Hepatic stellate cell (primary cell): ENCODE measurements at places on chromosomes 4 and X.

- no peak for DNase-seq
Observed at GRCh38 chr4:53010318-53010717, 148.2 kb downstream of the RASL11B start.

GRCh38 chrX:31374786-31375185 lies 302.9 kb upstream of the FTHL17 start:
- no peak for DNase-seq

DNA sequence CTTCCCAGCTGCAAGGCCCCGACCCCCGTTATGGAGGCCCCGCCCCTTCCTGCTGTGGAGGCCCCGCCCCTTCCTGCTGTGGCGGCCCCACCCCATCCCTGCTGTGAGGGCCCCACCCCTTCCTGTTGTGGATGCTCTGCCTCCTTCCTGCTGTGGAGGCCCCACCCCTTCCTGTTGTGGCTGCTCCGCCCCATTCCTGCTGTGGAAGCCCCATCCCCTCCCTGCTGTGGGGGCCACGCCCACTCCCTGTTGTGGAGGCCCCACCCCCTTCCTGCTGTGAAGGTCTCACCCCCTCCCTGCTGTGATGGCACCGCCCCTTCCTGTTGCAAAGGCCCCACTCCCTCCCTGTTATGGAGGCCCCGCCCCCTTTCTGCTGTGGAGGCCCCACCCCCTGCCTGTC lies 104.9 kb upstream of the PSAPL1 start:
- no peak for DNase-seq

DNA sequence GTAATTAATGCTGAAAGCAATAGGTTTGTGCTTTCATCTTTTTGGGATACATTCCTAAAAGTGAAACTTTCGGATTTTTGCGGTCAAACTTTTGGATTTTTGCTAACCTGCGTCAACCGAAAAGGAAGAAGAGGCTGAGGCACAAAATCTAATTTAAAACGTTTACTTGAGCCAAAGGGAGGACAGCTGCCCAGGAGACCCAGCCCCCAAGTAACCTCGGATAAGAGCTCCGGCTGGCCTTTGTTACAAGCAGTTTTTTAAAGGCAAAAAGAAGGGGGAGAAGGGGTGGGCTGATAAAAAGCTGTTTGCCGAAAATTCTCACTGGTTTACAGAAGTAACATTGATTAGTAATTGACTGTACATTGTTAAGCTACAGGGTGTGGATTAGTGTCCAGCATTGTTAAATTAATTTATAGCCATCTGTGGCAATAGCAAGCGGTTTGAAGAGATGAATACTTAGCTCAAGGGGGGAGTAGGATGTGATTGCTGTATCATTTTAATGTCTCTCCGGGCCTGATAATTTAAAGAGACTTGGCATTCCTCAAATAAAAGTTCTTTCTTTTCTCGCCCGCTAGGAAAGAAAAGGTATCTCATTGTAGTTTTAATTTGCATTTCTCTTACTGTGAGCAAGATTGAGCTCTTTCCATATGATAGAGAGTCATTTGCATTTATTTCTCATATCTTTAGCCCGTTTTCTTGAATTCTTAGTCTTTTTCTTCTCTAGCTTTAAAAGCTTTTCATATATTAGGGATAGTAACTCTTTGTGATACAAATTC lies 59.1 kb upstream of the USP9X start:
- no peak for DNase-seq

DNA sequence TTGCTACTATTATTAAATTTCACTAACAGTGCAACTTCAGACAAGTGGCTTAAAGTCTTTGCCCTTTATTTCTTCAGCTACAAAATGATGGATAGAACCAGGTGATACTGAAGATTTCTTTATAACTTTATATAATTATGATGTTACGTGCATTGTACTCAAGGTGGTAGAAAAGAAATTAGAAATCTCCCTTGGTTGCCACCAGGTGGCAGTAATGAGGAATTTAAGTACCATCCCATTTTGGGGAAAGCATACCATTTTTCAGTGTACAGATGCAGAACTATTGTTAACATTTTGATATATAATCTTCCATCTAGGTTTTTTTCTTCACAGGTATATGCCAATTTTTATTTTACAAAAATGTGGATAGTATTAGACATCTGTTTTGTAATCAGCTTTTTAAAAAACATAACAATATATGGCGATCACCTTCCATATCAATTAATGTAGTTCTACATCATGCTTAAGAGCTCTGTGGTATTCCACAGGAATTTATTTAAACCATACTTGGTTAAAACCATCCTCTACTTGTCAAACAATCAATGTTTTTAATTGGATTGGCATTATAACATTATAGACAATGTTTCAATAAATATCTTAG lies 37.7 kb upstream of the RAB33B start:
- peak; percentile 9 for DNase-seq

DNA sequence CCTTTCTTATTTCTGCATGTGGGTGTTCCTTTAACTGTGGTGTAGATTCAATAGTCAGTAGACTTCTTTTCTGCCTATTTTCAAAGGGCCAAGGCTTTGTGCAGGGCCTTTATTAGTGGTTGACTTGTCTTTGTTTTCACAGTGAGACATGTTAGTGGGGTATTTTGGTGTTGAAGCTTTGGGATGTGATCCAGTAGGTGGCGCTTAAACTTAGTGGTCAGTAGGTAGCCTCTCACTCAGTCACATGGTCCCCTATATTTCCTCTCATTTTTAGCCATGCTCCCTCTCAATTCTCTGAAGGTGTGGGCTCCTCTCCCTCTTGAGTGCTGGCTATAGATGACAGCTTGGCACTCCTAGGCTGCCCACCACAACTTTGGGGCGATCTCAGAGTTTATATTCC lies 23.4 kb upstream of the SLC10A7 start:
- no peak for DNase-seq

DNA sequence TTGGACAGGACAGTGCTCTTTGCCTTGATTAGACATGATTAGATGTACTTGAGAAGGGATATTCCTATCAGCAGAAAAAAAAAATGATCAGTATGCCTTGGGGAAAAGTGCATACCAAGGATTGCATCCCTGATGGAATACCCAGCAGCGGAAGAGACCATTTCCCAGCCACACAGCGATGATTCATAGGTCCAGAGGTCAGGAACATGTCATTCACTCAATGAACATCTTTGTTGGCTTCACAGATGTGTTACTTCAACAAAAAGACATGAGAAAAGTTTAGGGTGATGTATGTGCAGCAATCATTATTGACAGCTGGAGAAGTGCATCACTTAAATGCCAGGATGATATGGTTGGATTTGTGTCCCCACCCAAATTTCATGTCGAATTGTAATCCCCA lies 293.5 kb downstream of the ZNF674 start:
- peak; percentile 15 for DNase-seq

- DNase-seq = peak; percentile 78
Observed at GRCh38 chr4:140308366-140309123, 64.9 kb upstream of the SCOC start.

DNA sequence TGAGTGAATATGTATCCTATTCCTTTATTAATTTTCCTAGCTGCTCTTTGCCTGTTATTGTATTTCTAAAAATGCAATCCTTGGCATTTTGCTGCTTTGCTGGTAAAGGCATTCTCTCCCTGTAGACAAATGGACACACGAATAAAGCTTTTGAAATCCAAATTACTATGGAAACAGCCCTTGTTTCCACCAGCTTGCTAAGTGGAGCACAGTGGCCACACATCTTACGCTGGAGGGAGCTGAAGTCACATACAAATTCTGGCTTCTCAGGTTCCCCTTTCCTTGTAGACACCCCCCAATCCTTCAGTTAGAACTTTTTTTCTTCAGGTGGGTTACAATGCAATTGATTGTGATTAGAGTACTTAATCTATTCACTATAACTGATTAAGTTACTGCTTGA lies 66.2 kb downstream of the AGA start:
- no peak for DNase-seq

GRCh38 chrX:110086162-110086915 lies 83.4 kb downstream of the TMEM164 start:
- no peak for DNase-seq

GRCh38 chrX:67917421-67918010 lies 373.7 kb downstream of the AR start:
- no peak for DNase-seq

DNA sequence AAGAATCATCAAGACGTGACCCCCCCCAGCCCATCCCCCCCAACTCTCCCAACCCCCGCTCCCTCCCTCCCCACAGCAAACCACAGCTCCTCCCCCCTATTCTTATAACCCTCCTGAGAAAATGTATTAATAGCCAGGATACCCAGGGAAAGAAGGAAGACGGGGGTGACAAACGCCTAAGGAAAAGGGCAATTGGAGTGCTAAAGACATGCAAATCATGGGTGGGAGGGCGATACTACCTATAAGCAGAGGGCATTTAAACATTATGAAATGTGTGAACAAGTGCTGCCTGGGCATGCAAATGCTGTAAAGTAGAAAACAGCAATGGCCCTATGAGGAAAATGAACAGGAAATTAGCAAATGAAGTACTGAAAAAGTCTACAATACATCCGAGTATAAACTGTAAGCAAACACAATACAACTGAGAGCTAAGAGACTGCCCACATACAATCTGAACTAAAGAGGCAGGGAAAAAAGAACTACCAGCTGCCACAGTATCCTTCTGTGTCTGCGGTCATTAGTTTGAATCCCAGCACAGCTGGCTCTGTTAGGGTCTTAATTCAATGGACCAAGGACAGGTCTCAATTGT lies 2.4 kb downstream of the CXXC4 start:
- DNase-seq = peak; percentile 4

GRCh38 chr4:2287594-2287915 lies 25.6 kb upstream of the MXD4 start:
- DNase-seq = no peak

- DNase-seq = peak; percentile 24
Observed at GRCh38 chr4:185536411-185536709, 1.1 kb upstream of the PDLIM3 start.

- no peak for DNase-seq
Observed at GRCh38 chr4:105351861-105352260, 122.0 kb downstream of the PPA2 start.

GRCh38 chr4:38151873-38152272 lies 191.7 kb downstream of the PTTG2 start:
- no peak for DNase-seq

DNA sequence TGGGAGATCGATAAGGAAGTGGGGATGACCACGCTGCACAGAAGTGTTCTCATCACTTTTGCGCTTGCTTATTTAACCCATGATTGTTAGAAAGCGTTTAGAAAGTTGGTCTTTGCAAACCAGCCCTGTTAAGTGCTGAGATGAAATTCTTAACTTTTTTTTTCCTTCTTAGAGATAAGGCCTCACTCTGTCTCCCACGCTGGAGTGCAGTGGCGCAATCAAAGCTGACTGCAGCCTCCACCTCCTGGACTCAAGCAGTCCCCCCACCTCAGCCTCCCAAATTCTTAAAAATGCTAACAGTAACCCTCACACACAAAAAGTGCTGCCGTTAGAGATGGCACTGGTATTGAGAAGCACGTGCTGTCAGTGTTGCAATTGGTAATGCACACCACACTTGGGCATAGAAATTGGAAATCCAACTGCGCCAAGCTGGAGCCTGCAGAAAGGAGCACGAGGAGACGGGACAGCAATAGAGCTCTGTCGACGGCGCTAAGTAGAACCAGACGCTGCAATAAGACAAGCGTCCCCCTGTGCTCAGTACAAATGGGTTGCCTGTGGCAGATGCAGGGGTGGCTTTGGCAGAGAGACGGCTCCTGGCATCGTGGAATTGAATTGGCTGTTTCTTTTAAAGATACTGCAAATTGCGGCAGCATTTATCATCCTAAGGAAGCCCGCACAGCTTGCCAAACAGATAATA lies 113.4 kb downstream of the TBL1X start:
- DNase-seq = no peak

DNA sequence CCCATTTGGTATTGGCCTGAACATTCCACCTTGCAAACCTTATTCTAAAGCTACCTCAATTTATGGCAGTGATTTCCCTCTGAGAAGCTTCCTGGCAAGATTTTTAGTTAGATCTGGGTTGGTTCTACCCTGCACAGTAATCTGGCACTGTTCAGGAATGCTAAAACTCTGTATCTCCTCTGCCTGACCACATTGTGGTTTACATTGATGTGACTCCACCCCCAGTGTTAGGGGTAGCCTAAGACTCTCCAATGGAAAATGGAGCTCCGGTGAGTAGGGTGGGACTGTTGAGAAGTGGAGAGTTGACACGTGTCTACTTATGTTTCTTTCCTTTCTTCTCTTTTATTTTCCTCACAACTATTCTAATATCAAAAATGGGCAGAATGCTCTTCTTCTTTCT lies 45.4 kb downstream of the BMPR1B start:
- DNase-seq = peak; percentile 2

- DNase-seq = no peak
Observed at GRCh38 chr4:128639541-128640270, 169.8 kb upstream of the JADE1 start.

DNA sequence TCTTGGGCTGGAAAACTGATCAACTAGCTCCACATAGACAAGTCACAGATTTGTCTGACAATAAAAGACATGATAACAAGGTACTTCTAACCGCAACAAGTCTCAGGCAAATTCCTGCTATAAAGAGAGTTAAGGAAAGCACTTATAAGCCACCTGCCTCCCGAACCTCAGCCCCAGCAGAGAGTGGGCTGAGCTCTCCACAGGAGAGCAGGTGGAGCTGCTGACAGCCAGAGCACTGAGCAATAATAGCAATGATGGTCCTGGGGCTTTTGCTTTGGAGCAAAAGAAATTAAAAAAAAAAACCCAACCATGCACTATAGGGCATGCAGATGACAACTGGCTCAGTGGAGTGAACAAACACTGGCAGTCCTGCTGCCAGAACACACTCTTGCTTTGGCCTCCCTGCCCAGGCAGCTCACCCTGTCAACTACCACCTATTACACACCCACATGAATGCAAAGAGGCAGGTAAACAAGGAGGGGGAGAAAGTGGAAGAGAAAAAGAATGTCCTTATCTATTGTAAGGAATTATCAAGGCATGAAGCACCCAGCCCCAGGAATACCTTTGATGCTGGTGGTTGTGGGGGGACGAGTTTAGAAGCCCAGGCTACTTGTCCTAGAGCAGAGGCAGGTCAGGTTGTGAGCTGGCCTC lies 135.8 kb upstream of the DGKK start:
- no peak for DNase-seq

GRCh38 chr4:135353008-135353407 lies 1151.4 kb upstream of the PABPC4L start:
- no peak for DNase-seq

DNA sequence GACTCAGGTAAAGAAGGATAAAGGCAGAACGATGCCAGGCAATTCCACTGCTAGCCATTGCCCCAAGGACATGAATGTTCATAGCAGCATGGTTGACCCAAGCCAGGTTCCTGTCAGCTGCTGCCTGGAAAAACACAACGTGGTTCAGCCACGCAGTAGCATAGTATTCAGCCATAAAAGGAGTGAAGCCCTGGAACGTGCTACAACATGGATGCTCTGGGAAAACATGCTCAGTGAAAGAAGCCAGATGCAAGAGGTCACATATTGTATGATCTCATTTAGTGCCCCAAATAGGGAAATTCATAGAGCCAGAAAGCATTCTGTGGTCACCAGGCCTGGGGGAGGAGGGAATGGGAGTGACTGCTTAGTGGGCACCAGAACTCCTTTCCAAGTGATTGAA lies 129.8 kb downstream of the GPR143 start:
- peak; percentile 11 for DNase-seq

- no peak for DNase-seq
Observed at GRCh38 chr4:10656988-10657387, 27.6 kb downstream of the CLNK start.

GRCh38 chr4:156192033-156192432 lies 238.4 kb upstream of the CTSO start:
- no peak for DNase-seq
